ENCODE measurements at places on chromosomes 11 and 22.
A peak's percentile ranks its signal among the peaks of the same experiment; 100 is the strongest.

DNA sequence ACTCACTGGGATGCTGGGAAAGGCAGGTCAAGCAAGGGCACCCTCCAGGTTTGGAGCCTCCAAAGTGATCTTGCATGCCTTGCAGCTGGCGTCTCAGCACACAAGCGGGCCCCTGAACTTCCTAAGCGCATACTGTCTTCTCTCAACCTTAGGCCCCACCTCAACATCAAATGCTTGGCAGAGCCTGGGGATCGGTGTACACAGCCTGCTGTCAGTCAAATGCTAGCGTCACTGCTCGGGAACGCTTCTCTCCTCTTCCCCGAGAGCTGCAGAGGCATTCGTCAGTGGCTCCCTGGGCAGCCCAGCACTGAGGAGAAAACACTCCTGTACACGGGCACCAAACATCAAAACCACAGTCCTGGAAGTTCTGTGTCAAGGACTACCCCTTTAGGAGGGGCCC is 124.9 kb downstream of the C11orf58 start:
- DNase-seq, result no peak

GRCh38 chr11:85628771-85629341 is 463 bp downstream of the TMEM126B start:
- no peak for DNase-seq

GRCh38 chr11:59158206-59159068 is 13.5 kb upstream of the DTX4 start:
- DNase-seq, result peak; percentile 73

DNA sequence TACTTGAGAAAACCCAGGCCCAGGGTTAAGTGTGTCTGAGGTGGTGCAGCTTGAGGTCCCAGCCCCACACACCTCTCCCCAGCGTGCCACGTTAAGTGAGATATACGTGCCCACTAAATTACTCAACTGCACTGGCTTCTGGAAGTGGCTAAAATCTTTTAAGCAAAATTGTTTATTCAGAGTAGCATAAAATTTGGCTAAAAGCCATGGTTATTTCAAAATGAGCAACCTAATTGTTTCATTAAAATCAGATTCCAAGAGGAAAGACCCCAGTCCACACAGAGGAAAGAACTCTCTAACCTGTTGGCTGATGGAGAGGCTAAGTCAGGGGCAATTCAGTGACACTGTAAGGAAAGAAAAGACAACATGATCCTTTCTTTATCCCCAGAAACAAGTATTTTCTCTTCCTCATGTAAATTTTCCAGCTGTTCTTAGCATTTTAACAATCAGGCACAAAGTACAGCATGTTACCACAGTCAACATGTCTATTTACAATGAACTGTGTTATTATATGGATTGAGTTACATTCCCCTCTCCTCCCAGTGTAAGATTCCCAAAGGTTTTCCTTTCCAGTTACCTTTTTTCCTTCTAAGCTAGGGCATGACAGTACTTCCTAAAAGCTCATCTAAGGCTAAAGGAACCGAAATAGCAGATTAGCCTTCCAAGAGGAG is 26.6 kb downstream of the NUP50 start:
- no peak for DNase-seq

GRCh38 chr11:62656796-62657429 is 3.8 kb upstream of the INTS5 start:
- DNase-seq, result no peak

DNA sequence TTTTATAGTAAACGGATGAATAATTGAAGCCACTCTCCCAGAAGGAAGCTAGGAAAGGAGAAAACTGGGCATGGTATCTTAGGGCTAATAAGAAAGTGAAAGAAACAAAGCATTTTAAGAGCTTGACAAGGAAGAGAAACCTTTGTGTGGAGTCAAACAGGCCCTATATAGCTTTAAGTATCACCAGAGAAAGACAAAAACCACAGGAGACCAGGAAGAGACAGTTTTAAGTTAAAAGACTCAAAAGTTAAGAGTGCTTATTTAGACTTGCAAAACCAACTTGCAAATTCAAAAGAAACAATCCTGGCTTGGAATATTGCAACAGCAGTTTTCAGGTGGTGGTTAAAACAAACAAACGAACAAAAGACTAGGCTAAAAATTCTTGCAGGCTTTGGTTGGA is 3.4 kb downstream of the PAK1 start:
- DNase-seq, result no peak

- no peak for DNase-seq
Measured at GRCh38 chr11:69694781-69695180, 9.0 kb downstream of the FGF19 start.

GRCh38 chr11:101429703-101430540 is 153.9 kb downstream of the TRPC6 start:
- DNase-seq, result no peak

GRCh38 chr11:71206186-71206585 is 46.2 kb downstream of the SHANK2 start:
- DNase-seq, result no peak

DNA sequence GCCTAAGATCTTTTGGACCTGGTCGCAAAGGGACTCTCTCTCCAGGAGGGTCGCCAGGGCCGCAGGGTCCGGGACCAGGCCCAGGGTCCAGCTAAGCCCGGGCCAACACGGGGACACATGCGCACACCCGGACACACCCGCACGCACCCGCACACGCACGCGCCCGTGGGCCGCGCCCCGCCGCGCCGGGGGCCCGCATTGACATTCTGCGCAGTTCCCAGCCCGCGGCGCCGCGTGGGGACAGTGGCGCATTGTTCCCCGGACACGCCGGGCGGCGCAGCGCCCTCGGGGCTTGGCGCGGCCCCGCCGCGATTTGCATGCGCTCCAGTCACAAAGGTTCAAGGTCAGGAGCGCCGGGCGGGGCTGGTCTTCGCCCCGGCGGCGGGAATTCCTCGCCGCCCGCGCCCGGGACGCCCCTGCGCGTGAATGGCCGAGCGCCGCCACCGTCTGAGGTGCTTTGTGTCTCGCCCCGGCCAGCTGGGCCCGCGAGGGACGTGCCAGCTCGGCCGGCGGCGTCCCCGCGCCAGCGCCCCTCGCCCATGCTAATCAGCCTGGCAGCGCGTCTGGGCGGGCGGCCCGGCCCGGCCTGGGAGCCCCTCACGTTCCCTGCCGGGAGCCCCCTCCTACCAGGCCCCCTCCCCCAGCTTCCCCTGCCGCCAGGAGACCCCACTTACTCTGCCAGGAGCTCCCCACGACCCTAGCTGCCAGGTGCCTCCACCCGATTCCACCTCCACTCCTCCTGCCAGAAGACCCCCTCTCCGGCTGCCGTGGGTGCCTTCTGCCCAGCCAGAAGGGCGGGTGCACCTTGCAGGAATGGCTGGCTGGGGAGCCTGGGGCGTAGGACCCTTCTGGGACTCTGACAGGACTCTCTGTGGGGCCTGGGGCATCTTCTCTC is 50.5 kb upstream of the WNT7B start:
- no peak for DNase-seq

DNA sequence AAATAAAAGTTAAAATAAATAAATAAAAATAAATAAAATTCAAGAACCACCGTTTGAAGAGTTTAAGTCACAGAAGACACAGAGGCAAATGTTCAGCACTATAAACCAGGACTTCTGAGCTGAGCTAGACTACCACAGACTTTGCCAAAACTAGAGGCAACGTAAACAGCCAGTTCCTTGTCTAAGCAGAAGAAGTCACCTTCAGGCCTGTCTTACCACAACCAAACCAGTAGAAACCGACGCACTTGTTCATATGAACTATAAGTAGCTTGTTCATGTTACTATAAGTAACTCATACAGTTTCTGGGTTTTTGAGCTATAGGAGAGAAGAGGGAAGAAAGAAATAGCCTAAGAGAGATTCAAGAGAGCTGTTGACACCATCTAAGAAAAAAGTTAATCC is 48.3 kb downstream of the NNMT start:
- no peak for DNase-seq

DNA sequence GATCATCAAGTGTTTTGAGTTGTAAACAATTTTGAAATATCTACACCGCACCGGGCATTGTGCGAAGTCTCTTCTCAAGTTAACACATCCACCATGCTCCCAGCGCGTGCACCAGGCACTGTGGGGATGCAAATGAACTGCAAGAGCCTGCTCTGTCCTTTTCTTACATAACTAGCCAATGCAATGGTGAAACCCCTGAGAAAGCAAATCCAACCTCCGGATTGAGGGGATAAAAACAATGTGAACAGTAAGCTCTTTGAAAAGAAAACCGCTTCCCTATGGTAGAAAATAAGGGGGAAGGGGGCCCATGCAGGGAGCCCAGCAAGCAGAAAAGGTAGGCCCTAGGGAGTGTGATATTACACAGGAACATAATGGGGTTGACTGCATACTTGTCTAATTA is 274.9 kb upstream of the MPPED2 start:
- no peak for DNase-seq

DNA sequence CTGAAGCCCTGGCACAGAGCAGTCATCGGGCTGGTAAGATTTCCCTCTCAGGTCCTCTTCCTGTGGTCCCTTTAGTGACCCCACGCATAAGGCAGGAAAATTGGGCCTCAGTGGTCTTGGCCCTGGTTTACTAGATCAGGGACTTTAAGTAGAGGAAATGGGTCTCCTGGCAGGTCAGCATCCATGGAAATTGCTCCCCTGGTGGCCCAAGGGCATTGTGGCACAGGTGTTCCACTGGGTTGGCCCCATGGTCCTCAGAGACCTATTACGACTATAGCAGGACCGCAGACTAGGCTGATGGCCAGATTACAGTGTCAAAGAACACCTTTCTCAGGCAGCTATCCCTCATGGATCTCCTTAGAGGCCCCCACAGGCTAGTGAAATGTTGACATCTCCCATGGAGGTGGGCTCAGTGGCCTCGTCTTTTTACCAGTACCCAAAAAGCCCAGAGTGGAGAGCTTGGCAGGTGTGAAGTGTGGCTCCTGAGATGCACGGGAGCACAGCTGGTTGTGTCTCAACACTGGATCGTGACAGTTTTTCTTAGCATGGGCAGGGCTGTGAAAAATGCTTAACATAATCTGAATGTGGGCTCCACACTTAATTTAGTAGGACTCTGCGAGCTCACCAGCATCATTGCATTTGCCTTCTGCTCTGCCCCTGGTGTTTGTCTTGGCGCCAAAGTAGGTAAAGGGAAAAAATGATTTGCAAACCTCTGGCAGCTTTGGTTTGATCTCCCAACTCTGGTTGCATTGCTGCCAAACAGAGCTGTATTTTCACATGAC is 74.2 kb downstream of the ZBTB16 start:
- DNase-seq, result no peak

GRCh38 chr11:118098996-118099837 is 12.5 kb upstream of the SMIM35 start:
- DNase-seq, result no peak

GRCh38 chr22:28442711-28443525 is 236.7 kb downstream of the TTC28 start:
- no peak for DNase-seq

DNA sequence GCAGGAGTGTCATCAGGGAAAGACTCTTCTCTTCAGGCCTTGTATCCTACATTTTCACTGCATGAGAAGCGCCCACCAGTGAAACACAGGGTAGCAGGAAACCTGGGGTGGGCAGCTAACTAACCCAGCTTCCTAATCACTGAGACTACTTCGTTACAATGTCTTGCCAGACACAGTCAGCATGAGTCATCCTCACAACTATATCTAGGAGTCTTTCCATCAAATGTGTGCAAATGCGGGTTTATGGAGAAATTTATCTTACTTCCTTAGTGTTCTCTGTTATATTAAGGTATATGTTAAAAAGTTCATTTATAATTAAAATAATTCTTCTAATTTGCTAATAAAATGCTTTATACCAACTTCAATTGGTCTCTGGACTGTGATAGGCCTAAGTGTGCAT is 79.9 kb upstream of the RAB1B start:
- DNase-seq, result no peak

- peak; percentile 3 for DNase-seq
Measured at GRCh38 chr11:122202951-122203456, 87.0 kb upstream of the BLID start.

DNA sequence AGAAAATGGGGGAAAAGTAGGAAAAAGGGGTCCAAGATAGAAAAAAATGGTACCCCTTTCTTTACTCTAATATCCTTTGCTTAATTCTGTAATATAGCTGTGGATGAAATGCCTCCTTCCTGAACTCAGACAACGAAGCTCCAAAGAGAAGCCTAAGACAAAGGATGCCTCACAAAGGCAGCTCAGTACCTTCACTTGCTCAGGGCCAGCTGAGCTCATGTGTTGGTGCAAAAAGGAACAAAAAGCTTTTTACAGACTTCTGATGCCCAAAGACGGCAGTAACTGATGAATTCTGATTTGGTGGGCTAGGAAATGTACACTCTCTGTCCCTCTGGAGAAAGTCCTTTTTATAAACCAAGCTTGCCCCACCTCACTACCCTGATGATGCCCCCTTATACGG is 77.5 kb downstream of the DENND5A start:
- no peak for DNase-seq

DNA sequence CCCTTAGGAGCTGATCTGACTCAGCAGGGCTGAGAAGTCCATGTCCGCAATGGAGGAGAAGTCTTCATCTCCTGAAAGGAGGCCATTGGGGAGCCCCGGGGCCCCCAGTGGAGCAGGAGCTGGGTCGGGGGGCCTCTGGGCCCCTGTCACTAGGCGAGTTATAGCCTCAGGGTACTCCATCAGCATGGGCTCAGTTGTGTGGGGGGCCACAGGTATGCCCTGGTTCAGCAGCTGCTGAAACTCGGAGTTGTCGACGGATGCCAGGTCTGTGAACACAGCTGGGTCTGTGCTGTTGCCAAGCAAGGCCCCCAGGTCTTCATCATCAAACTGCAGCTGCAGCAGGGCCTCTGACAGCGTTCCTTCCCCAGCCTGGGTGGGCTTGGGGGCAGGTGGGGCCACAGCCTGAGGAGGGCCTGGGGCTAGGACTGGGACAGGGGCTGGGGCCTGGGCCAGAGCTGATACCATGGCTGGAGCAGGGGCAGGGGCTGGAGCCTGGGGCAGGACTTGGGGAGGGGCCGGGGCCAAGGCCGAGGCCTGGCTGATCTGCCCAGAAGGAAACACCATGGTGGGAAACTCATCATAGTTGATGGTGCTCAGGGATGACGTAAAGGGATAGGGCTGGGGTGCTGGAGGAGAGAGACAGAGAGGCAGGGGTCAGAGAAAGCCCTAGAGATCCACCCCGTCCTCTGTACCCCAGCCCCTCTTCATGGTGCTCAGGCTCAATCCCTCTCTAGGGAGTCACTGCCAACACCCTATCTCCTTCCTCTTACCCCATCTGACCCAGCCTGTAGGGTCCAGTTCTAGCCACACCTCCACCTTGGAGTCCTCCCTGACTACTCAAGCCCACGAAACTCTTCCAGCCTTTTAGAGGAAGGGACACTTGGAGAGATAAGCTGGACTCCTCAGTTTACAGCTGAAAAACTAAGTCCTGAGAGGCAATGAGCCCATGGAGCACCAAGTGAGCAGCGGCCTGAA is 8.1 kb downstream of the RELA start:
- peak; percentile 5 for DNase-seq

GRCh38 chr11:26551186-26551801 is 20.8 kb downstream of the MUC15 start:
- no peak for DNase-seq

GRCh38 chr11:72605973-72606747 is 68.1 kb downstream of the PDE2A start:
- DNase-seq, result no peak

DNA sequence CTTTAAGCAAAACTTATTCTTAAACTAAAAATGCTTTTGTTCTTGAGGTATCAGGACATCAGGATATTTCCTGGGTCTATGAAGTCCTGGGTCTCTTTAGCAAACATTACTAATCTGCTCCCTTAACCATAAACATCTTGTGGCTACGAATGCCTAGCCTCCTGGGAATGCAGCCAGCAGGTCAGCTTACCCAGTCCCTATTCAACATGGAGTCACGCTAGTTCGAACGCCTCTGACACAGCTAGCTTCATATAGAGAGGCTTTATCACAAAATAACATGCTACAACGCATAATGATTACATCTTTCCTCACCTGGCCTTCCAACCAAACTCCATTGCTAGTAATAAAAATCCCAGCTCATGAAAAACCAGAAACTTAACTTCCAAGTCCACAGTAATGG is 17.5 kb upstream of the FIBIN start:
- DNase-seq, result no peak
